CD4-positive, alpha-beta T cell treated with Interferon alpha-2 for 1 hour (primary cell): ENCODE measurements at places on chromosomes 4 and X.
A peak's percentile ranks its signal among the peaks of the same experiment; 100 is the strongest.

DNA sequence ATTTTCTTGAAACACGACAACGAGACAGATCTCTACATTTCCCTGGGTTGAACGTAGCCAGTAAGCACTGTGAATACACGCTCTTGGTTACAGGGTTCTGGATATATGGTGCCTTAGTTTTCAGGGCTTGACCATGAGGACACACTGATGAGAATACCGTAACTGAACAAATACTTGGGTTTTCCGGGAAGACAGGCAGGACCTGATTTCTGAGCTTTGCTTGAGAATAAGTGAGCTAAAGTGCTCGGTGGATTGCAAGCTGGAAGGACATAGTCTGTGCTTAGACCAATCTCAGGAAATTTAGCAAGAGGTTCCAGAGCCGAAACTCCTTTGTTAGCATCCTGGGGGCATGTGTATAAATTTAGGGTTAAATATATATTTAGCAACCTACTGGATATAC lies 876 bp upstream of the TACR3 start:
- no peak for DNase-seq

- no peak for DNase-seq
These were observed 1.5 kb upstream of the TMA16 start for GRCh38 chr4:163492951-163493504.

DNA sequence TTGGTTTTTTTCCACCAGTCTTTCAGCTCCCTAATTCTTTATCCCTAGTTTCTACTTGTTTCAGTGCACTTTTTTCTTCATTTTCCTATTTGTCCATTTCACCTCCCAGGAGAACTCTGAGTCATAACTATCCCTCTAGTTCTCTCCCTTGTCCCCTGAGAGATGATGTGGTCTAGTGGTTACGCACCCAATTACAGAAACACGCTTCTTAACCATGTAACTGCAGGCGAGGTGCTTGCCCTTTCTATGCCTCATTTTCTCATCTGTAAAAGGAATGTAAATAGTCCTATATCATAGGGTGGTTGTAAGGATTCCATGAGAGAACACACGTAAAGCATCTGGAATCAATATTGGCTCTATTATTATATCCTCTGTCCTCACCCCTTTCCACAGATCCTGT lies 8.8 kb upstream of the GRPR start:
- DNase-seq: no peak

- DNase-seq: no peak
These were observed 999.2 kb downstream of the ADGRL3 start for GRCh38 chr4:62199291-62199810.

GRCh38 chr4:20658456-20658855 lies 41.8 kb upstream of the PACRGL start:
- DNase-seq: no peak

GRCh38 chrX:38221391-38221929 lies 789 bp upstream of the SRPX start:
- no peak for DNase-seq

- DNase-seq: no peak
These were observed 66.1 kb downstream of the DCHS2 start for GRCh38 chr4:154425514-154425913.

GRCh38 chrX:14039344-14039743 lies 9.7 kb upstream of the GEMIN8 start:
- peak; percentile 71 for DNase-seq

DNA sequence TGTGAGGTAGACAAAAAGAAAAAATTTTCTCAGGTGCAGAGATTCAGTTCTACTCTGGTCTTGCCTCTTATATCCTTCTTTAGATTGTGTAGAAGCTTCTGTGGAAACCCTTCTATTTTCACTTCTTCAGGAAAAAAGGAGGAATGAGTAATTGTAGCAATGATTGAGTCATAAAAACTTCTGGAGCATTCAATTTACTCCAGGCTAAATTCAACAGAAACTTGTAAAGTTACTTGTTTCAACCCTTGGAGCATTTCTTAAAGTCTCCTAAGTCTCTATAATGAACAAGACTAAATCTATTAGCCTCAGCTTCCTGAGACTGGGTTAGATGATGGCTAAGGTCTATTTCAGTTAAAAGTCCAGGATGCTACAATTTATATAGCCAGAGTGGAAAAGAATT lies 29.9 kb downstream of the BOD1L1 start:
- DNase-seq: no peak
